ENCODE measurements at places on chromosomes 5 and 9.

GRCh38 chr5:167608390-167609272 lies 682.8 kb upstream of the WWC1 start:
- no peak for DNase-seq

DNA sequence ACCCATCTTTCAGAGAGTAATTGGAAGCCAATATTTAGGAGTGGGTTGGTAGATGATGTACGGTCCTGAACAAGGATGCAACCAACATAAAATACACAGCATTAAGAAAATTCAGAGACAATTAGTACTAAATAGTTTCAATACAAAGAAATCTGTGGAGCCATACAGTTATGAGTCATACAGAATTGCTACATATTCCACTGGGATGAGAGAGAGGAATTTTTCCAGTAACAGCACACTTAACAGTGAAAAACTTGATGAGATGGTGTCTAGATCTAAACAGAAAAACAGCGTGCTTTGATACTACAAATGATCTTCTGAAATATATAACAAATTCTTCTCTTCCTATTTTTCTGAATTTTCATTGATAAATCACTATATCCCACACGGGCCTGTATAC lies 1999.3 kb upstream of the CDH9 start:
- DNase-seq, result no peak

DNA sequence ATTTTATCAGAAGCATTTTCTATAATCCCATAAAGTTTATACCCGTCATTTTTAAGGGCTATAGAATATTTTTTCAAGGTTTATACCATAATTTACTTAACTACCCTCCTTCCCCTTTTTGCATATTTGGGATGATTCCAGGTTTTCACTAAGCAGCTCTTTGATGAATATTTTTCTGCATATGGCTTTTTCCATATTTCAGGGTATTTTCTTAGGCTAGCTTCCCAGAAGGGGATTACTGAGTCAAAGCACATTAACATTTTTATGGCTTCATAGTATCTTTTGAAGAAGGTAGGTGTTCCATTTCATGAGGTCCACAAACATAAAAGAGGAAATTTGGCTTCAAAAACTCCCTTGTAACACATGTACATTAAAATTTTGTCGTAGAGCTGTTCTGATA lies 14.6 kb upstream of the COL15A1 start:
- no peak for DNase-seq

- no peak for DNase-seq
Measured at GRCh38 chr5:146721073-146721815, 157.3 kb downstream of the PPP2R2B start.

- no peak for DNase-seq
Measured at GRCh38 chr5:175797521-175798038, 73.8 kb upstream of the CPLX2 start.

DNA sequence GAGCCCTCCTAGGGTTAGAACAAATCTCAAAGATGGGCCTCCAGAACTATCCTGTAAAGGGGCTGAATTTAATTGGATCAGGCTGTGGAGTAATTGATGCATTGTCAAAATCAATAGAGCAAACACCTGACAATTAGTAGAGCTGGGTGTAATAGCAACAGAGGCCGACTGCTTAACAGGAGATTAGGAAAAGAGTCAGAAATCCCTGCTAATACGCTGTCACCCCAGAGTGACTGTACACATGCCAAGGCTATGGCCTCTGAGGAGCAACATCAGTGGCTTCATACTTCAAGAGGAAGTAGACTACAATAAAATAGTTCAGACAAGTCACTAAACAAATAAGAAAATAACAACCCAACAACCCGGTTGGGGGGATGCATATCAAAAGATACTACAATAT lies 18.7 kb upstream of the GRPEL2 start:
- DNase-seq, result no peak

- no peak for DNase-seq
Measured at GRCh38 chr9:98410185-98410697, 154.8 kb upstream of the TBC1D2 start.

DNA sequence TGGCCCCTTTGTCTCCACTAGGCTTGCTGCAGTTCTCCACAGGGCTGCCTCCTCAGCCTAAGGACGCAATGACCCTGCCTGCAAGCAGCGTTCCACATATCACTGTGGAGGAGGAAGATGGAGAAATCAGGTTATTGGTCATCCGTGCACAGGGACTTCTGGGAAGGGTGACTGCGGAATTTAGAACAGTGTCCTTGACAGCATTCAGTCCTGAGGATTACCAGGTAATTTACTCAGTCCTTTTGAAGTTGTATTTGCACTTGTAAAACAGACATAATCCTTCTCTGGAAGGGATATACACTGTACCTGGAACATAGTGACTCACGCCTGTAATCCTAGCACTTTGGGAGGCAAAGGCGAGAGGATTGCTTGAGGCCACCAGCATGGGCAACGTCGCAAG lies 116.6 kb downstream of the ADGRV1 start:
- DNase-seq, result no peak

GRCh38 chr9:136665704-136666371 lies 3.1 kb downstream of the EGFL7 start:
- no peak for DNase-seq

DNA sequence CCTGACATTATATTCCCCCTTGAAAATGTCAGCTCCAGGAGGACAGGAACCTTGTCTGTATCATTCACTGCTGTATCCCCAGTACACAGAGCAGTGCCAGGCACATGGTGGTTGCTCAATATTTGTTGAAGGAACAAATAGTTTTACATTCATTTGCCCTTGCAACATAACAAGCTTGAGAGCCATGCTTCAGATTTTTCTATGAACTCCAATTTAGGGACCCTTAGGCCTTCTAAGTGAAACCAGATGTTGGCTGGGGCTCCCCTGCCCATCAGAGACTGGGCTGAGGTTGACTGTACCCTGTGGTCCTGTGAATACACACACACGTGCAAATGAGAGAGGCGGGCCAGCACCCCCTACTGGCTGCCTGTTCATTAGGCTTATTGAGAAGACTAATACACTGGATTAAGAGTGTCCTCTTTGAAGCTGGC lies 214.9 kb upstream of the WWC1 start:
- DNase-seq, result no peak

- DNase-seq, result no peak
Measured at GRCh38 chr5:134120386-134121138, 6.1 kb downstream of the TCF7 start.

DNA sequence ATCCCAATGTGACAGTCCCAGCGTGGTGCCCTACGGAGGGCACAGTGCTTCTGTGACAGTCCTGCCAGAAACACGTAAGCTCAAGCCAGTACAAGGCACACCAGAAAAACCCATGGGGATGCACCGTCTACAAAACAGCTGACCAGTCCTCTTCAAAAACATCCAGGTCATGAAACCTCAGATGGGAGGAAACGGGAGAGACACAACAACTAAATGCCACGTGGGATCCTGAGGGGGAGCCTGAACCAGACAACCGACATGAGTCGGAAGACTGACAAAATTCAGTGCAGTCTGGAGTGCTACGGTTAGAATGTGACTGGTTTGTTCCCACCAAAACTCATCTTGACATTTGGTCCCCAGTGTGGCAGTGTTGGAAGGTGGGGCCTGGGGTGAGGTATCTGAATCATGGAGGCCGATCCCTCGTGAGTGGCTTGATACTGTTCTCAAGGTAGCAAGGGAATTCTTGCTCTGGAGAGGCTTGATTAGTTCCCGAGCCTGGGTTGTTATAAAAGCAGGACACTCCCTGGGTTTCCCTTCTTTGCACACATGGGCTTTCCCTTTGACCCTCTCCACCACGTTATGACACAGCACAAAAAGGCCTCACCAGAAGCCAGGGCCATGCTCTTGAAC lies 55.4 kb downstream of the ADAMTS2 start:
- no peak for DNase-seq

- DNase-seq, result no peak
Measured at GRCh38 chr9:84839541-84839940, 170.0 kb downstream of the NTRK2 start.

DNA sequence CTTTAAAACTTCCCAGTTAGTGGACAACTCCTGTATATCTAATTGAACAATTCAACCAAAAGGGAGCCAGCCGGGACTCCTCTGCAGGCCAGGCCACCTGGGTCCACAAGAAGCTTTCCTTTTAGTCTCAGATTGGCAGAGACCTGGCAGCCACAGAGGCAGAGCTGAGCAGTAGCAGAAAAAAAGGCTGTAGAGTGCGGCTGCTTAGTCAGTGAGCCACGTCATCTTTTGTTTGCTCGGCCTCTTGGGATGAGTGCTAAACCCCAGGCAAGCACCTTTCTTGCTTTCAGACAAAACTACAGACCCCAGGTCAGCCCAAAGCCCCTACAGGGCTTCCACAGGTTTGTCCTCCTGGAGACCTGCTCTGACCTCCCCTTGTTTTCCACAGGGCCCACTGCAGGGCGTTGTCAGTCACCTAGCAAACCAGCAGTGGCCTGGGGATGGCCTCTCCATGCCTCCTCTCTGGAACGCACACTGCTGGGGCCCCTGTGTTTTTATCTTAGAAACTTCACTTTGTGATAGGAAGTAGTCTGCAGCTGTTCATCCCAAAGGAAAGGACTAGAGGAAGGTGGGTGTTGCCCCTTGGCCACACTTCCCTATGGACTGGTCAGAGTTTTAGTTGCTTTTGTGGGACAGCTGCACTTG lies 49.9 kb downstream of the SHB start:
- no peak for DNase-seq

DNA sequence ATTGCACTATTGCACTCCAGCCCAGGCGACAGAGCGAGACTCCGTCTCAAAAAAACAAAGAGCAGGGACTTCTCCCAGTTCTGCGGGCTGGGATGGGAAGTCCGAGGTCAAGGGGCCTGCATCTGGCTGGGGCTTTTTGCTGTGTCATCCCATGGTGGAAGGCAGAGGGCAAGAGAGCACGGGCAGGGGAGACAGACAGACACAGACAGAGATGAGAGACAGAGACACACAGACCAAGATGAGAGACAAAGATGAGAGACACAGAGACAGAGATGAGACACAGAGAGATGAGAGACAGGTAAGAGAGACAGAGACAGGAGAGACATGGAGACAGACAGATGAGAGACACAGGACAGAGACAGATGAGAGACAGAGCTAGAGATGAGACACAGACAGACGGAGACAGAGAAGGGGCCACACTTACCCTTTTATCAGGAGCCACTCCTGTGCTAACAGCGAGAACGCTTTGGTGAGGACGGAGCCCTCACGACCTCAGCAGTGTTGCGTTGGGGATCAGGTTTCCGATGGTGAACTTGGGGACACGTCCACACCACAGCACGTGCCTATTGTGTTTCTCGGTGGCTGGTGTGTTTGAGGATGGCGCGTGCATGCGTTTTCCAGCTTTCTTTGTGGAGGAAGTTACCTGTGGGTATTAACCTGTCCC lies 8.9 kb upstream of the TOR4A start:
- no peak for DNase-seq

DNA sequence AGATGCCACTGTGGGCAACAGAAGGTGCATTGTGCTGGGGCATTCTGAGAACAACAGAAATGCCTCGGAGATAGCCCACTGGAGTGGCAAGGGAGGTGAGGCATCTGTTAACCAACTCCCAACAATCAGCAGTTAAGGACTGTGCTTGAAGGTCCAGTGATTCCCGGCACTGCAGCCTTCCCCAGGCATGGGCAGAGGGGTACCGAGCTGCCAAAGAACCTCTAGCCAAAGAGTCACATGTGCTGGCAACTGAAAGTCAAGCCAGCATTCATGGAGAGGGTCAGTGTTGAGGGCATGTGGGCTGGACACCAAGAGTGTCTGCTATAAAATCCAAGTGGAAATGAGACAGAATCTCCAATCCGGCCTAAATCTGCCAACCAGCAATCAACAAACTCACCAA lies 149.6 kb downstream of the ASTN2 start:
- no peak for DNase-seq

GRCh38 chr5:171966270-171966669 lies 40.2 kb downstream of the FBXW11 start:
- DNase-seq, result no peak

DNA sequence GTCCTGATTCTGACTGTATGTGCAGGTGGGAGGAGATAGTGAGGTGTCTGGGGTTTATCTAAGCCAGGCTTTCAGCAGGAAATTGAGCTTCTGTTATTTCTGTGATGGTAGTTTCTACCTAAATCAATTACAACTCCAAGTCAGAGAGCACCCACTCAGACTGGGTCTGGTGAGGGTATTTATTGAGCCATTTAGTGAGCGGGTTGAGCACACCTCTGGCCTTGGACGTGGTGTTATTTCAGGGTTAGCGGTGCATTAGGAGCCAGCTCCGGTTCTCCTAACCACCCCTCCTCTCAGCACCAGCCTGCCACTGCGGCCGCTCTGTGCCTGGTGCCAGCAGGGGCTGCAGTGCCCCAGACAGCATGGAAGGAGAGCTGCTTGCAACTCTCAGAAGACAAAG lies 238.9 kb downstream of the CACNA1B start:
- no peak for DNase-seq

DNA sequence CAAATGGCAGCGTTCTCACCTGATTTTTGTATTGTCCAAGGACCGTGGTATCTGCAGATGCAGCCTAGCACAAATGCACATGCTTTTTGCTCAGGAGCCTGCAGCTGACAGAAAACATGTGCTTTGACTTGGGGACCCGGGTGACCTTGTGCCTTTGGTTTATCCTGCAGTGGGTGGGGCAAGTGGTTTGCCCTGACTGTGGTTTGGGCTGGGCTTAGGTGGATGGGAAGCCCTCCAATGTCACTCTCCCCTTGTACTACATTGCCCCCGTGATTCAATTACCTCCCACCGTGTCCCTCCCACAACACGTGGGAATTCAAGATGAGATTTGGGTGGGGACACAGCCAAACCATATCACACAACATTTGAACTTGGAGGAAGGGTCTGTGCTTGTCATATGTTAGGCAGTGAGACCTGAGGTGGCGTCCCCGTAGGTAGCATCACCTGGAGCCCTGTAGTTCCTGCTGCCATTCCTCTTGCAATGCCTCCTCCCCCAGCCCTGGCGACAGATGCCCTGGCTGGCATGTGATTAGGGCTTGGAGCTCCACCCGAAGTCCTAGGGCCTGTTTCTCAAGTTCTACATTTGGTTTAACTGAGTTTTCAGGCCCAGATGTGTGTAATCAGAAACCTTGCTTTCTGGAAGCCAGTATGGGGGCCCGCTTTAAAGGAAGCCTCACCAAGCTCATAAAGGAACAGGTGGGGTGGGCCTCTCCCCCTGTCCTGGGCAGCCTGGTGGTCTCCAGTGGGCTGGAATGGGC lies 2.1 kb downstream of the ANKRD33B start:
- no peak for DNase-seq

GRCh38 chr9:102428305-102428704 lies 566.8 kb upstream of the CYLC2 start:
- DNase-seq, result no peak

DNA sequence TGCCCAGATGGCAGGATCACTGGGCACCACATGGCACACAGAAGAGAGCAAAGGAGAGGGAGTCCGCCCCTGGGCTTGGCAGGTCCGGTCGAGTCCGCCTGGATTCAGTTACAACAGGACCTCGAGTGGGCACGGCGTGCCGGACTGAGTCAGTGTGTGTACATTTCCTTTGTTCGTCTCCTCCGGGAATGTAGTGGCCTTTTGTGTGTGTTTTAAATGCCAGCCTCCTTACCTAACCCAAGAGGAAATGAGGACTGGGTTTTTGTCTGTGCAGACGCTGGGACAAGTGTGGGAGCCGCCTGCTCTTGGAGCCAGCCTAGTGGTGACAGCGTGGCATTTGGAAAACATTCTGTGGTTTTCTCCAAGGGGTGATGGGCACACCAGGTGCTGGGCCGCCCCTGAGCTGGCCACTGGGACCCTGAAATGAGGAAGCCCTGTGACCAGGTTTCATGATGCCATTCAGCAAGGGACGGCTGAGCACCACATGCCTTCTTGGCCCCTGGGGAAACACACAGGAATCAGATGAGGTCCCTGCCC lies 9.6 kb downstream of the NEK6 start:
- no peak for DNase-seq

GRCh38 chr5:72584466-72584865 lies 77.3 kb upstream of the ZNF366 start:
- no peak for DNase-seq

- no peak for DNase-seq
Measured at GRCh38 chr5:140481758-140482157, 65.7 kb upstream of the EIF4EBP3 start.
